ENCODE measurements at places on chromosomes 11 and 22. TPM values are rescaled to one million over a fixed set of nuclear protein-coding genes. Genes with fewer than 3 reads are reported as not detected.

- peak; percentile 92 for DNase-seq
Observed at GRCh38 chr22:42270510-42271190, at the start of gene TCF20. TCF20 (minus strand) TSS chr22:42270653; CDS start chr22:42215305, 55,348 bp downstream.

DNA sequence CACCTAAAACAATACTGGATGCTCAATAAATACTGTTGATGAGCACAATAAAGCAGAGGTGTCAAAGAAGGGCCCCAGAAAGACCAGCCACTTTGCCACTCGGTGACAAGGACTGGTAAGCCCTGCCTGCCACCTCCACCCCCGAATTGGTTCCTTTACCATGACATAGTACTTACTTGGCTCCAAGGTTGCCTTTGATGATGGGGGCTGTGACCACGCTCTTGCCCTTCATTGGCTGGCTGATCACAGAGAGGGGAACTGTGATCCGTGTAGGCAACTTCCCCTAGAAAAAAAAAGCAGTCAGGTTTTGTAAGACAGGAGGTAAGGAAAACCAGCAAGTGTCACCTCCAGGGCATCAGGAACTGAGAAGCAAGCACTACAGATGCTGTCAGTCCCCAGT lies 29.7 kb downstream of the NFRKB start:
- no peak for DNase-seq

GRCh38 chr11:102589047-102589459 lies 36.1 kb downstream of the MMP20 start:
- no peak for DNase-seq

- DNase-seq: no peak
Observed at GRCh38 chr11:36631774-36632173, 33.7 kb upstream of the RAG2 start.

OLFML1 gene
- 2.9 TPM for total RNA-seq

GLB1L2 gene
- 2.8 TPM for total RNA-seq

All from cerebellum (tissue), 4 donors.